ENCODE measurements at places on chromosomes 13 and 19.

DNA sequence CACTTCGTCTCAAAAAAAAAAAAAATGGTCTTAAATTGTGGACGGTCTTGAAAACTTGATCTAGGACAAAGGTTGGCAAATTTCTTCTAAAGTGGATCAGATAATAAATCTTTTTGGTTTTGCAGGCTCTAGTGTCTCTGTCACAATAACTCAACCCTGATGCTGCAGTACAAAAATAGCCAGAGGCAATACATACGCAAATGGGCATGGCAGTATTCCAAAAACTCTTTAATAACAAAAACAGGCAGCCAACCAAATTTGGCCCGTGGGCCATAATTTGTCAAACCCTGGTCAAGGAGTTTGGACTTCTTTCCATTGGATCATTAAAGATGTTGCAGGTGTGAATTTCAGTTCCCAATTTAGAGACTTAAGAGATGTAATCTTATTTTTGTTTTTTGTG lies 93.5 kb upstream of the MRI1 start:
- no peak for DNase-seq

GRCh38 chr13:70732611-70733010 lies 624.4 kb upstream of the KLHL1 start:
- no peak for DNase-seq

DNA sequence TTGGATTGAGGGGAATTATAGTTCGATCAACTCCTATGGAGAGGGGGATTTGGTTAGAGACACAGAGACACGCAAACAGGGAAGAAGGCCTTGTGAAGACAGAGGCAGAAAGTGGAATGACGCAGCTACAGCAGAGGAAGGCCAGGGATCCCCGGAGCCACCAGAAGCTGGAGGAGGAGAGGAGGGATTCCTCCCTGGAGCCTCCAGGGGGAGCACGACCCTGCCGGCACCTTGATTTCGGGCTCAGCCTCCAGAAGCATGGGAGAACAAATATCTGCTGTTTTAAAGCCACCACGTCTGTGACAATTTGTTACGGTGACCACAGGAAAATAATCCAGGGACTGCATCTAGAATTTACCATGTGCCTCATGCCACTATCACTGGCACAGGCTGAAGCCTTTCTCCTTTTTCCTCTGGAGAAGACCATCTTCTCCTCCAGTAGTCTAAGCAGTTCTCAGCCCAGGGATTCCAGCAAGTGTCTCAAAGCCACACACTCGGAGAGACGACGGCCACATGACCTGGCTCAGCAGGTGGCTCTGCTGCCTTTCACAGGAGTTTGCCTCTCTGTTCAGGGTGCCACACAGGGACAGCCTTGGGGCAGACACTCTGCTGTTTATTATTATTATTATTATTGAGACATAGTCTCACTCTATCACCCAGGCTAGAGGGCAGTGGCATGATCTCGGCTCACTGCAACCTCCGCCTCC lies 39.9 kb upstream of the CCNE1 start:
- no peak for DNase-seq

DNA sequence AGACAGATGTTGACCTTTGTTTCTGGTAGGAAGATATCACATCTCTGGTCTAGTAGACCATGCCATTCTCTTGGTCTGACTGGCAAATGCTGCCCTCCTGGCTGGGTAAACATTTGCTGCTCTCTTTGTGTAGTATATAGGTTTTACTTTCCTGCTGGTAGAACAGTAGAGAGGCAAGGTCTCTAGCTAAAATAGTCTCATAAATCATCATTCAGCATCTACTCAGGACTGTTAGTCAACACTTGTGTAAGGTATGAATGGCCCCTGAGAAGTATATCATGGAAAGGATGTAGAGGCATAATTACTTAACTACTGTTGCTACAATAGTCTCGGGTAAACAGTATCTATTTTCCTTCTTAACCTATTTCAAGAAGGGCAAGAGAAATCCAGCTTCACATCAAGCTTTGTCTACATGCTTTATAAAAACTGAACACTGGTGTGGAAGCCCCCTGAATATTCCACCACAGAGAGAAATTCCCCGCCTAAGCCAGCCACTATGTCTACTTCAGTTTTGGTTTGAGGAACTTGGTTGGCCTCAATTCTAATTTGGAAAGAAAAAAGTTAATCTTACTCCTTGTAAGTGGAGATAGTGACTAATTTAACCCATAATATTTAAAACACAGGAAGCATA lies 18.4 kb upstream of the MYCBP2 start:
- no peak for DNase-seq

DNA sequence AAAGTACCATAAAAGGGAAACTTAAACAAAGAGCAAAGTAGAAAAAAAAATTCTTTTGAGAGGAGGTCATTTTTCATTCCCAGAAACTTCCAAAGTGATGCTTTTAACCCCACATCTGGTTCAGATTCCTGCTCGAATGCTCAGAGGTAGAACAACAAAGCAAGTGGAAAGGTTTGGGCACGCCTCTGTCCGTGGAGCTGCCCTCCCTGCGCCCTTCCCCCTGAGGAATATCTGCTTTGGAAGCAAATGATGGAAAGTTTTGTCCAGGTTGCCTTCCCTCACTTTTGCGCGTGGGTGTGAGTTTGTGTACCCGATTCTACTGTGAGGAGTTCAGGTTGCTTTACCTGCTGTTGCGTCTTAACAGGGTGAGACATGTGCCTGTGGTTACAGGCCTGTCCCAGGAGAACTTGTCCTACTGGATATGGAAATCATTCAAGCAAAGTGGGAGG lies 110.2 kb downstream of the KLF5 start:
- peak; percentile 86 for DNase-seq

DNA sequence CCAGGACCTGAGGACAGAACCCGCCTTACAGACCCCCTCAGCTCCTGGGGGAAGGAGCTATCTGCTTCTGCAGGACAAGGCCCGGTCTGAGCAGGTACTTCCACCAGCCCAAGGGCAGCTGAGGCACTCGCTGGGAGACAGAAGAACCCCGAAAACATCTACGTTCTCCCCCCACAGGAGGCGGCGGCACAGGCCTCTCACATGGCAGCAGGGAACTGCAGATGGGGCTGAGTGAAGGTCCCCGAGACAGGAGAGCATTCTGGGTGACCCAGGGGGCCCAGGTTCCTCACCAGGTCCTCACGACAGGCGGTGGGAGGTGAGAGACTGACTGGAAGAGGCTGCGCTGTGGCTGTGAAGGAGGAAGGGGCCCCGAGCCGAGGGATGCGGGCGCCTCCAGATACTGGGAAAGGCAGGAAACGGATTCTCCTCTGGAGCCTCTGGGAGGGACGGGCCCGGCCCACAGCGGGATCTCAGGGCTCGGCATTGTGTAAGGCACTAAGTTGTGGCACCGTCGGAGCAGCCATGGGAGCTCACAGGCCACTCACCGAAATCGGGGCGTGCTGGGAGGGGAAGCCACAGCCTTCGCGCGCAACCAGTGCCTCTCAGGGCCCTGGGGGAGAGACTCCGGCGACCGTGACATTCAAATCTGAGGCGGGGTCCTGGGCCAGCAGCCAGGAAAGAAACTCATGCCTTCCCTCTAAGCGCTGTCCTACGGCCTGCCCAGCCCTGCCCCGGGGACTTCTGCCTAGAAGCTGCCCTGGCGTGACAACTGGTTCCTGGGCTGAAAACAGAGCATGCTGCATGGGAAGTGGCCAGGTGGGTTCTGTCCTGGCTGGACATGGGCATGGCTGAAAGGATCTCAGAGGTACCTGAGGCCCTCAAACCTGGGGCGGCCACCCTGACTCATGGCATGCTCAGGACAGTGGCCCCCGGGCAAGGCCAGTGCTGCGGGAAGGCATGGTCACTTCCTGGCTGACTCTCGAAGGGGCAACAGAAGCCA lies 14.0 kb downstream of the RPL36 start:
- no peak for DNase-seq

GRCh38 chr13:49238621-49239020 lies 9.1 kb upstream of the CDADC1 start:
- no peak for DNase-seq

DNA sequence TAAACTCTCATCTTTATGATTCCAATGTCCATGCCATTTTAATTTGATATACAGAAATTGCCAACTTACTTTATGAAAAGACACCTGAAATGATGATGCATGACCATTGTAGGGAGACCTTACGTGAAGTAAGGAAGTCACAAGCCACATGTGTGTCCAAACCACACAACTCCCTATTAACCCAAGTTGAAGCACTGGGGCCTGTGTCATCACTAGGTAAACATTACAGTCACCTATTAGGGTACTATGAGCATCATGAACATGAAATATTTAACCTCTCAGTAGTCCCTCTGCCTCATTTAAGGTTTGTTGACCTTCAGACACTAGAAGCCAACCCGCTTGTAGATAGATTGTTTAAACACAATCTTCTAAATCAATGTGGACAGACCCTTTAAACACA lies 576.9 kb downstream of the IRS2 start:
- DNase-seq: no peak

DNA sequence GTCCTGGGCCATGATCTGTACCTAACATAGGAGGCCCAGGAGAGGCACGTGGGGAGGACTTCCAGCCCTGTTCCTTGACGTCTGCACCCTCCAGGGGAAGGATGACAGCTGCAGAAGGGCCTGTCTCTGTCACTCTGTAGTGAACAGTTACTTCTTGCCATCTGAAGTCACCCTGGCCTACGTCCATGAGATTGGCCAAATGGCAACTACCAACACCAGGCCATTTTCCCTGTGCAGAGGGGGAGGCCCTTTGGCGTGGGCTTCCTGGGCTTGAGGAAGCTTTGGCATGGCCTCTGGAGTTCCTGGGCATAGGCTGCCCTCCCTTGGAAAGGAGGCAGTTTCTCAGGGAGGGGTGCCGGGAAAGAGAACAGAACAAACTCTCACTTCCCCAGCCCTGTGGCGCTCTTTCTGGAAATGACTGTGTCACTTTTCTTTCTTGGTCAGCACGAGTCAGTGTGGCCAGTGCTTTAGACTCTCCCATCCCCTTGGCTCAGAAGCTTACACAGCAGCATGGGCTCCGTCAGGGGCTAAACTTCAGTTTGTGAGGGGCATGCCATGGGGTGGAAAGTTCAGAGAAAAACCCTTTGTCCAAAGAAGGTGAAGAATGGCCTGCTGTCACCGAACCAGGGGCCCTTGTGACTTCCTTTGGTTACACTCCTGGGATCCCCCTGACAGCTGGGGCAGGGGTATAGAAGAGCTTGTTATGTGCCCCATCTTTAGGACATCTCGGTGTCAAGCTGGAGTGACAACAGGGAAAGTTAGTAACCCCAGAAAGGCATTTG lies 5.3 kb downstream of the CARM1 start:
- no peak for DNase-seq

- peak; percentile 59 for DNase-seq
These were observed at the start of gene TNPO2 for GRCh38 chr19:12723641-12724426. Gene TNPO2, minus strand, starts transcription at chr19:12723932. Its CDS starts 2,955 bp downstream, at chr19:12720977.

DNA sequence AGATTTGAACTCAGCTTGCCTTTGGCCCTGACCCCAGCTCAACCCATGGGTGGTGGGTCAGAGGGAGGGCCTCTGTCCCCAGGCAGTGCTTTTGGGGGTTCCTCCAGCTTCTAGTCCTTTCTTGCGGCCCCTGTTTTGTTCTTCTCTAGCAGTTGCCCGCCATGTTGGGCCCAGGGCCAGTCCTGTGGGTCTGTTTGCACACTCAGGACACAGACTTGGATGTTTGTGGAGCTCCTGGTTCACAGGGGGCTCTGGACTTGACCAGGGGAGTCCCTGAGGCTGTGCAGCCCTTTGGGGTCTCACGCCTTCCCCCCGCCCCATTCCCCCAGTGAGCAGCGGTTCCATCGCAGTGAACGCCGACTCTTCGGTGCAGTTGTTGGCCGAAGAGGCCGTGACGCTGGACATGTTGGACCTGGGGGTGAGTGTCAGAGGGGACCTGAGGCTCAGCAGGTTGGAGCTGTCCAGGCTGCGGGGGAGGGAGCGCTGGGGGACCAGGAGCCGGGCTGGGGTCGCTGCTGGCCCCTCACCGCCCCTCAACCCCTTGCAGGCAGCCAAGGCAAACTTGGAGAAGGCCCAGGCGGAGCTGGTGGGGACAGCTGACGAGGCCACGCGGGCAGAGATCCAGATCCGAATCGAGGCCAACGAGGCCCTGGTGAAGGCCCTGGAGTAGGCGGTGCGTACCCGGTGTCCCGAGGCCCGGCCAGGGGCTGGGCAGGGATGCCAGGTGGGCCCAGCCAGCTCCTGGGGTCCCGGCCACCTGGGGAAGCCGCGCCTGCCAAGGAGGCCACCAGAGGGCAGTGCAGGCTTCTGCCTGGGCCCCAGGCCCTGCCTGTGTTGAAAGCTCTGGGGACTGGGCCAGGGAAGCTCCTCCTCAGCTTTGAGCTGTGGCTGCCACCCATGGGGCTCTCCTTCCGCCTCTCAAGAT lies 2.5 kb downstream of the ATP5F1D start:
- no peak for DNase-seq

DNA sequence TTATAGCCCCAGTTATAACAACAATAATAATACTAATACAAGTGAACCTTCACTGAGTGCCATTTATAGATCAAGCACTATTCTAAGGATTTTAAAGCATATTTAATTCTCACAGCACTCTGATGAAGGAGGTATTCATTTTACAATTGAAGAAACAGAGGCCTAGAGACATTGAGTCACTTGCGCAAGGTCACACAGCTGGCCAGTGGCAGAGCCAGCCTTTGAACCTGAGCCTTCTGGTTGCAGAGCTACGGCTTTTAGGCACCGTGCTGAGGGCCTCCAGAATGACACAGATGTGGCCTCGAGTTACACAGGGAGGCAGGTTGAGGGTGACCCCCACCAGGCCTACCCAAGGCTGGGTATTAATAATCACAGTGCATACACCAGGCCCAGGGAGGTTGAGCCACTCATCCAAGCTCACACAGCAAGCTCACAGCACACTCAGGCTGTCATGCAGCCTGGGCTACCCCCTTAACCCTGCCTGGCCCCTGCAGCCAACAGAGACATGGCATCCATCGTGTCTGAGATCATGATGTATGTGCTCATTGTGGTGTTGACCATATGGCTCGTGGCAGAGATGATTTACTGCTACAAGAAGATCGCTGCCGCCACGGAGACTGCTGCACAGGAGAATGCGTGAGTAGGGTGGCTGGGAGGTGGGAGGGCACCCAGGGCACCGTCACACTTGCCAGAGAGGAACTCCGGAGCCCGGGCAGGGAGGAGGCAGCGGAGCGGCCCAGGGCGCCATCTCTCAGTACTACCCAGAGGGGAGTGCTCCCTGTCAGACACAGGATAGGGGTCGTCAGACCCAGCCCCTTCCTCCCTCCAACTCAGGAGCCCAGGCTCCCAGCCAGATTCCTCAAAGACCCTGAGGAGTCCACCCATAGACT lies 2.7 kb upstream of the HPN start:
- no peak for DNase-seq

- no peak for DNase-seq
These were observed 314.9 kb downstream of the COG6 start for GRCh38 chr13:39970177-39970846.

GRCh38 chr13:21675095-21675991 lies 4.5 kb downstream of the FGF9 start:
- peak; percentile 78 for DNase-seq

- DNase-seq: no peak
These were observed 23.5 kb downstream of the ZNF180 start for GRCh38 chr19:44476559-44477408.

- DNase-seq: peak; percentile 34
These were observed 789.1 kb downstream of the GPC5 start for GRCh38 chr13:92187378-92187989.

- no peak for DNase-seq
These were observed 109.9 kb downstream of the FRY start for GRCh38 chr13:32141462-32141861.
